ENCODE measurements at places on chromosomes 5 and 9. TPM values are rescaled to one million over a fixed set of nuclear protein-coding genes. Genes with fewer than 3 reads are reported as not detected.

The C5orf34 gene
- 0.27 TPM for total RNA-seq

The HTR1A gene
- not detected for total RNA-seq

The PCDHGA7 gene
- 1.3 TPM for total RNA-seq

The RALGPS1 gene
- 5.4 TPM for total RNA-seq

The GPR21 gene
- not detected for total RNA-seq

DNA sequence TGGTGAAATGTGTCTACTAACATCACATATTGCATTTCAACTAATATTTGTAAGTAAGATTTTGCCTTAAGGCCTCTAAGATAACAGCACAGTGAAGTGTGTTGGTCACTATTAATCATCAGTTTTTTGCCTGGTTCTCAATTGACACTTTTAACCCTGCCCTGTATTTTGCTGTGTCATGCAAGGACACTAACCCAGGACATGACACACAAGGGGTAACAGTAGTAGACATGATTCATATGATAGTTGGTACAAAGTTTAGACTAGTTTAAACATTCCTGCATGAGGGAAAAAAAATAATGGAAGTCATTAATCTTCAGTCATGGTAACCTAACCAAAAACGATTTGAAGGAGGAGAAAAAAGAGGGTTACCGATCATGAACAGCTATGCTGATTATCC is 207.0 kb downstream of the DEPDC1B start:
- no peak for DNase-seq
- H3K27ac ChIP-seq = no peak overlapping the region
- H3K4me1 ChIP-seq = no peaks in the 10 kb centered on the region

DNA sequence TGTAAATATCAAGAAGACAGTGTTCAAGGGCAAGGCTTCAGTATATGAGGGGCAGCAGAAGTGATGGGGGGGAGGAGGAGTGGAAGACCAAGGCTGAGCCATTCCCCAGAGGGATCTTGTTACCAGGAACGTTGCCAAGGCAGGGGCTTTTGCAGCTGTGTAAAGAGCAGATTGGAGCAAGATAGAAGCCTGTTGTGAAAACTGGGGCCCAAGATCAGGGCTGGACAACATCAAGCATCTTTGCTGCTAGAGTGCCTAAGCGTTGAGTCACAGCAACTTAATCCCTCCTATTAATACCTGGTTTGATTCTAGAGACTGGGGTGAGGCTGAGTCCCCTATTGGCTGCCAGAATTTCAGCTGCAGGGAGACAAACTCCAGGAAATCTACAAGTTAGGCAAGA is 18.4 kb upstream of the ERCC6L2 start:
- no peak overlapping the region for H3K4me3 ChIP-seq
- H3K36me3 ChIP-seq = no peaks in the 10 kb centered on the region
- H3K27me3 ChIP-seq = no peaks in the 10 kb centered on the region
- no peak for DNase-seq
- H3K27ac ChIP-seq = no peak overlapping the region

- no peak for DNase-seq
- H3K27me3 ChIP-seq = no peaks in the 10 kb centered on the region
- no peak overlapping the region for H3K27ac ChIP-seq
Observed at GRCh38 chr5:43231977-43232376, 40.0 kb downstream of the NIM1K start.

DNA sequence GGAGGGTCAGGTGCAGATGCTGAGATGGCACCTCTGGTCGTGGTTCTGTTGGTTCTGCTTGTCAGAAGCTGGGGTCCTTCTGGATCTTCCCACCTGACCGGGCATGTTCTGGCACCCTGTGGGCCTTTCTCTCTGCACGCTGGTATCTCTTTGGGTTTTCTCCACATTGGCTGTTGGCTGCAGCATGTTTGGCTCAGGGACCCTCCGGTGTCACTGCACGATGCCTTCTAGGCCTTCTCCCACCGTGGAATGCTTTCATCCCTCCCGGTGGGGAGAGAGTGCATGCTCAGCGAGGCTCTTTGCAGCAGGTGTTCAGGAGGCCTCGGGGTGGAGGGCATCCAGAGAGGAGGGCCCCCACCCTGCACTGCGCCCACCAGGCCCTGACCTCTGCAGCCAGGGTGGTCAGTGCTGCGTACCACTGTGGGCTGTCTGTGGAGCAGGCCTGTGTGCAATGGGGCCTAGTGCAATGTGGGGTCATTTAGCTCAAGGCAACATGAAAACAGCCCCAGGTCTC is 119.4 kb downstream of the WNK2 start:
- no peak for DNase-seq
- no peaks in the 10 kb centered on the region for H3K36me3 ChIP-seq

GRCh38 chr9:74946686-74947085 is 6.0 kb downstream of the C9orf40 start:
- H3K27ac ChIP-seq = no peak overlapping the region
- H3K4me1 ChIP-seq = no peaks in the 10 kb centered on the region
- no peak for DNase-seq
- H3K27me3 ChIP-seq = no peaks in the 10 kb centered on the region
- no peaks in the 10 kb centered on the region for H3K36me3 ChIP-seq
- H3K4me3 ChIP-seq = no peak overlapping the region

- H3K4me1 ChIP-seq = no peaks in the 10 kb centered on the region
- DNase-seq = no peak
- H3K36me3 ChIP-seq = no peaks in the 10 kb centered on the region
Observed at GRCh38 chr9:14822666-14823065, 87.6 kb downstream of the FREM1 start.

- no peak overlapping the region for H3K4me3 ChIP-seq
- H3K36me3 ChIP-seq = no peaks in the 10 kb centered on the region
- H3K4me1 ChIP-seq = no peaks in the 10 kb centered on the region
- H3K27me3 ChIP-seq = no peaks in the 10 kb centered on the region
- no peak for DNase-seq
- H3K27ac ChIP-seq = no peak overlapping the region
Observed at GRCh38 chr5:163916376-163916775, 411.0 kb downstream of the MAT2B start.

DNA sequence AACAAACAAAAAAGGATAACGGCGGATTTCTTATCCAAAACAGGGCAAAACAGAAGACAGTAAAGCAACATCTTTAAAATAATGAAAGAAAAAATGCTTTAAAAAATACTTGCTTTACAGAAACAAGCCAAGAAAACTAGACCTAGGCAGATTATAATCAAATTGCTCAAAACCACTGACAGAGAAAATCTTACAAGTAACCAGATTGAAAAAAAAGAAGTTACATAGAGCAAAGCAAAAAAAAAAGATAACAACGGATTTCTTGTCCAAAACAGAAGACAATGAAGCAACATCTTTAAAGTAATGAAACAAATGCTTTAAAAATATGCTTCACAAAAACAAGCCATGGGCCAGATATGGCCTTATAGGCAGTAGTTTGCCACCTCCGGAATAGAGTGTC is 51.1 kb downstream of the RICTOR start:
- no peak overlapping the region for H3K4me3 ChIP-seq
- H3K4me1 ChIP-seq = peaks cover 21% of the 10 kb centered on the region
- no peak overlapping the region for H3K27ac ChIP-seq

GRCh38 chr5:62521319-62521718 is 57.3 kb upstream of the LRRC70 start:
- no peaks in the 10 kb centered on the region for H3K27me3 ChIP-seq
- no peak overlapping the region for H3K27ac ChIP-seq
- DNase-seq = no peak
- H3K36me3 ChIP-seq = peaks cover 6% of the 10 kb centered on the region

GRCh38 chr5:90170261-90170660 is 239.3 kb downstream of the CETN3 start:
- H3K4me1 ChIP-seq = no peaks in the 10 kb centered on the region
- no peak for DNase-seq
- no peaks in the 10 kb centered on the region for H3K36me3 ChIP-seq
- no peaks in the 10 kb centered on the region for H3K27me3 ChIP-seq
- no peak overlapping the region for H3K4me3 ChIP-seq
